Neuronal stem cell (in vitro differentiated cells): ENCODE measurements at places on chromosomes 7 and 10.

- DNase-seq: no peak
Observed at GRCh38 chr7:155188821-155189581, 108.7 kb upstream of the INSIG1 start.

DNA sequence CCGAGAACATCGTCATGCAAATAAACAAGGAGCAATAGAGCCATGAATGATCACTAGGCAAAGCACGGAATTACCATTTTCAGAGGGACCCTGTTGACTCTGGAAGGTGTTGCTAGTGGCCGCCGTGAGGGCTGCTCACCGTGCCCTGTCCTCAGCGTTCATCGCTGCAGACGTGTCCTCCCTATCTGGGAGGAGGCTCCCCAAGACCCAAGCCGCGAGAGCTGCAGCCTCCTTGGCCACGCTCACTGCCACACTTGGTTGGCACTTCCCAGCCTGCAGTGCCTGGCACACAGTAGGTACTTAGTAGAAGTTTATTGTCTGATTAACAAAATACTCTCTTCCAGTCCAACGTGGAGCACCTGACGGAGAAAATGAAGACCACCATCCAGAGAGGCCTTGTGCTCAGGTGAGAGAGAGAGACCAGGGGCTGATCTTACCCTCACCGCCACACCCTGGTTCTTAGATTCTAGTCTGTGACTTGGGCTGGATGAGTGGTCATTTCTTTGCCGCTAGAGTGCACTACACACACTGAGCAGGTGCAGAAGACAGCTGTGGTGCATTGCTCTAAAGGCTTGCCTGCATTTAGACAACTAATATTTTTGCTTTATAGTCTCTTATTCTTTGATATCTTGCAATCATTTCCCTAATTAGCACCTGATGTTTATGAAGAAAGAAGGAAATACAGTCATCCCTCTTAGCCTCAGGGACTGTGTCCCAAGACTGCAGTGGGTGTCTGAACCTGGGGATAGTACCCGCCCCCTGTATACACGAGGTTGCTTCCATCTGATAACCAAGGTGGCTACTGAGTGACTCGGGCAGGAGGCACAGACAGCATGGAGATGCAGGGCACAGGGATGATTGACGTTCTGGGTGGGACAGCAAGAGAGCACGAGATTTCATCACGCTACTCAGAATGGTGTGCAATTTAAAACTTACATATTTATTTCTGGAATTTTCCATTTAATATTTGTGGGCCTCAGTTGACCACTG, 40.3 kb downstream of the PITRM1 start:
- no peak for DNase-seq

GRCh38 chr10:117360994-117361667, 14.1 kb downstream of the PDZD8 start:
- no peak for DNase-seq

GRCh38 chr7:67021260-67021659, 24.6 kb downstream of the TYW1 start:
- DNase-seq: no peak

DNA sequence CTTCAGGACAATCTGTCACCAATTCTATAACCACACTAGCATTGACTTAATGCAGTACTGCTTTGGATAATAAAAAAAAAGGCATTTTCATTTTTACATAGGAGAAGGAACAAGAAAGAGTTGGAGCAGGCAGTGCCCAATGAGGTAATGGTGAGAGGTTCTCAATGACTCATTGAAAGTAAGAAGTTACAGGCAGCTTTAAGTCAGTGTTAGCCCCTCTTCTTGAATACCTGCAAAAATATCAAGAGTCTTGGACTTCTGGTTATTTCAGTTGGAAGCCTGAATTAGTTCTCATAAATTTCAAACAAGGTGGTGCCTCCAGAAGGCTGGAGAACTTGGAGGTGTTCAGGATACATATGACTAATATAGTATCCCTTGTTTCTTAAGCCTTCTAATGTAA, 422.5 kb downstream of the HTR7 start:
- no peak for DNase-seq
